CD4-positive, alpha-beta T cell treated with Interleukin-10 for 1 hour (primary cell): ENCODE measurements at places on chromosomes 6 and 20.

GRCh38 chr6:29558439-29559079 lies 973 bp downstream of the UBD start:
- no peak for DNase-seq

- peak; percentile 2 for DNase-seq
Observed at GRCh38 chr6:24497254-24497970, 2.6 kb downstream of the ALDH5A1 start.

DNA sequence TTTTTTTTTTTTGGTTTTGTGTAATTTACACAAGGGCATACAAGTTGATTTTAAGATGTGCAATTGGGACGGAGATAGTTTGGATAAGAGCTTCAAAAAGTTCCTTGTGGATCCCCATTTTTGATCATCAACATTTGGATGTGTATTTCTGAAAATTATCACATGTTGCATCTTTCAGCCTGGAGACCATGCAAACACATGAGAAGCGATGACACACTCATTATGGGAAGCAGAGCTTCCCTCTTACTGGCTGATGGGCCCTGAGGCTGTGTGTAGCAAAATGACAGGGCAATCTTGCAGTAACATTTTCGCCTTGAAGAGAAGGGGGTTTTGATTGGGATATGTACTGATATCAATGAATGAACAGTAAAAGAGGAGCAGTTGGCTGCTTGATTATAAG lies 22.0 kb upstream of the RIPK1 start:
- no peak for DNase-seq

- DNase-seq: no peak
Observed at GRCh38 chr6:18551228-18551627, 164.1 kb downstream of the RNF144B start.

- DNase-seq: no peak
Observed at GRCh38 chr6:46078294-46078693, 51.5 kb upstream of the ENPP4 start.

DNA sequence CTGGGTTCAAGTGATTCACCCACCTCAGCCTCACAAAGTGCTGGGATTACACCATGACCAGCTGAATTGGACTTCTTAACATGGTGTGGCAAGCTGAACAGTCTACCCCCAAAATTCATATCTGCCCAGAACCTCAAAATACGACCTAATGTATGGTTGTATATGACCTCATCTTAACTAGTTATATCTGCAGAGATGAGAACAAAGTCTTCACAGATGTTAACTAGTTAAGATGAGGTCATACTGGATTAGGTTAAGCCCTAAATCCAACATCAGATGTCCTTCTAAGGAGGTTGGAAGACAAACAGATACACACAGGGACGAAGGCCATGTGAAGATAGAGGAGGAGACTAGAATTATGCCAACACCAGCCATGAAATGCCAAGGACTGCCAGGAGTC lies 102.5 kb downstream of the JPH2 start:
- DNase-seq: no peak

DNA sequence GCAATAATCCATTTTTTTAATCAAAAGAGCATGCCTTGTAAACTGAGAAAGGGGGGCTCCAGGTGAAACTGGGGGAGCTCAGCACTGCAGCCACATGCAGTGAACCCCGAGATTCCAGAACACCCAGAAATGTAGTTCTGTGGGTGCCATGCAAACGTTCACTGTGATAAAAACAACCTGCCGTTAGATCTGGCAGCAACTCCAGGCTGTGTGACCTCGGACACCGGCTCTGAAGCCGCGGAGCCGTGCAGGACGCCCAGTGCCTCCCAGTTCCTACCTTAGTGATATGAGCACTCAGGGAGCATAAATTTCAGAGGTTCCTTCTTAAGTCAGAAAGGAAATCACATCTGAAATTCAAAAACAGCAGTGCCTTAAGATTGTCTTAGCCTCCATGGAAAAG lies 85.4 kb upstream of the THBS2 start:
- no peak for DNase-seq

DNA sequence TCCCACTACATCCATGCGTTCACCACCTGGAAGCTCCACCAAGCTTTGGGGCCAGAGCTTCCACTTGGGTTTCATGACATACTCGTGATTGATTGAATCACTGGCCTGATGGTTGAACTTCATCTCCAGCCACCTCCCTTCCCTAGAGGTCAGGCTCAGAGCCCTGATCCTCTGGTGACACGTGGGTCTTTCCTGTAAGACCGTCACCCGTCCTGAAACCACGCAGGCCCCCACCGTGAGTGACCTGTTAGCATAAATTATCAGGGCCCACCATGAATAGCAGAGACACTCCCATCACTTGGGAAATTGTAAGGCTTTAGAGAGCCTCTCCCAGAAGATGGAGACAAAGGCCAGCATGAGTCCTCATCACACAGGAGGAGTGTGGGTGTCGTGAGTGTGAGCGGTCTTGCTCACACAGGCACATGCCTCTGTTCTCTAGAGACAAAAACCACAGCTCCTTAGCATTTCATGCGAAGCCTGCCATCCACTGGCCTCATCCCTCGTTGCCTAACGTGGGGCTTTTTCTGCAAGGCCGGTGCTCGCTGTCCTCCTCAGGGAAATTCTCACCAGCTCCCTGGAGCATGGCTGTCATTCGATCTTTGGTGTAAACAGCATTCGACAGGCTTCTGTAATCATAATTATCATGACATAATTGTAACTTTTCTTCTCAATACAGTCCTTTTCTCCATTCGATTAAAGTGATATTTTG lies 65.1 kb upstream of the DUSP22 start:
- no peak for DNase-seq
